LoVo (cell line): ENCODE measurements at places on chromosomes 3 and 15.

GRCh38 chr3:154615471-154615870 lies 185.5 kb upstream of the GPR149 start:
- no peak for DNase-seq

GRCh38 chr15:83283813-83284558 lies 478 bp downstream of the BNC1 start:
- no peak for DNase-seq

GRCh38 chr3:119301662-119302061 lies 7.5 kb downstream of the ARHGAP31 start:
- no peak for DNase-seq

DNA sequence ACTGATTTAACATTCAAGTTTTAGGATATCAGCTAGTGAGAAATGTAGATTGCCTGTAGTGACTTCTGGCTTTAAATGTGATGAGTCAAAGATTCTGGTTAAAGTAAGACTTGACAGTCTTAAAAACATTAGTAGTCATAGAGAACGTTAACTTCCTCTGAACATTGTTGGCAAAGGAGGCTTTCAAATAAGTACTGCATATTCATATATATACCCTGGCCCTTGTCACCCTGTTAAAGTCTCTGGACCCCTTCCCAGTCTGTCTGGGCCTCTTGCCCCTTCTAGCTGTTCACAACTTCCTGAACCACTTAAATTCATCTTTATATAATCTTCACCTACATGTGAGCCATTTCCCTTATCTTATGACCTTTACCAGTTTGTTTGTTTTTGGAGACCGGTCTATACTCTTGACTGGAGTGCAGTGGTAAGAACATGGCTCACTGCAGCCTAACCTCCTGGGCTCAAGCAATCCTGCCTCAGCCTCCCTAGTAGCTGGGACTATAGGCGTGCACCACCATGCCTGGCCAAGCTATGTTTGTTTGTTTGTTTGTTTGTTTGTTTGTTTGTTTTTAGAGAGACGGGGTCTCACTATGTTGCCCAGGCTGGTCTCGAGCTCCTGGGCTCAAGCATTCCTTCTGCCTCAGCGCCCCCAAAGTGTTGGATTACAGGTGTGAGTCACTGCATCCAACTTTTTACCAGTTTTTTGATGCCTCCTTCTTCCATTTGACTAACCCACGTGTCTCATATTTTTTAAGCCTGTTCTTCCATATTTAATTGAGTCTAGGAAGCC lies 64.4 kb upstream of the CRTC3 start:
- DNase-seq: no peak

DNA sequence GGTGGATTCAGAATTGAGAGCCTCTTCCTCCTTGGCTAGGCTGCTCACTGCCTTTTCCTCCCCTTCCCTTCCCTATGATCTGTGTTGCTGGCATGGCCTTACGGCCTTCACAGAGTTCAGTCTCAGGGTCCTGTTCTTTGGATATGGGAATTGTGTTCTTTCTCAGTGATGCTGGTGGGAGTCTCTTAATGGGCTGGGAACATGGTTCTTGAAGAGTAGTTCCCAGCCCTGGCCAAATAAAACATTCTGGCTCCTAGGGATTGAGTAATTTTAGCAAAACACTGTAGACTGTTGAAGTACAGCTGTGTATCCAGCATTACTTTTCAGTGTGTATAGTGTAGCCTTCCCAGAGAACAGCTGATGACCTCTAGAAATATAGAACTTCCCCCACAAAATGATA lies 22.6 kb upstream of the FILIP1L start:
- DNase-seq: no peak

GRCh38 chr3:180430896-180431295 lies 171.1 kb upstream of the TTC14 start:
- no peak for DNase-seq

DNA sequence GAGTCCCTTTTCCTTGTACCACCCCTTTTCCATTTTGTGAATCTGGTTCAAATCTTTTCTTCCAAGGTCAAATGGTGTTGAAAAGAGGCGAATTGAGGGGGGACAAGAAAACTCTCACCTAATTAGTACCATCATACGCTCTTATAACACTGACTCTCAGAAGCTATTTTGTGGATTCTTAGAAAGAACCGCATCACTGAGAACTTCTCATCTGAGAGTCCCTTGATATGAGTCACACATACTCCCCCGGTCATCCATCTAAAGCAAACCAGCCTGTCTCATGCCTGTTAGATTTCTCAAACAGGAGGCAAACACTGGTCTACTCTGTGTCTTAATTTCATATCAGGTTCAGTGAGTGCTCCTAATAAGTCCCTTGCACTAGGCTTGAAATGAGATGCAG lies 76.5 kb upstream of the SPRED1 start:
- DNase-seq: no peak

- no peak for DNase-seq
Observed at GRCh38 chr15:69390575-69390974, 23.6 kb upstream of the KIF23 start.
